ENCODE measurements at places on chromosomes 12 and 14. TPM values are rescaled to one million over a fixed set of nuclear protein-coding genes. Genes with fewer than 3 reads are reported as not detected.
A peak's percentile ranks its signal among the peaks of the same experiment; 100 is the strongest.

Gene PKP2
- polyA plus RNA-seq: 21.3 TPM

Gene CLEC1A
- 3.7 TPM for polyA plus RNA-seq

Gene SLC48A1
- polyA plus RNA-seq: 58.7 TPM

Gene PAN2
- 84.2 TPM for polyA plus RNA-seq

Gene ALKBH2
- polyA plus RNA-seq: 23.9 TPM

Gene NACA
- 2,254 TPM for polyA plus RNA-seq

Gene DIABLO
- 77.9 TPM for polyA plus RNA-seq

Gene ERH
- 300 TPM for polyA plus RNA-seq

Gene PIGH
- polyA plus RNA-seq: 39.5 TPM

Gene CMA1
- not detected for polyA plus RNA-seq

Gene PLXNC1
- polyA plus RNA-seq: 7.5 TPM

- DNase-seq: no peak
These were observed 89.9 kb upstream of the PPP4R3A start for GRCh38 chr14:91599994-91600393.

DNA sequence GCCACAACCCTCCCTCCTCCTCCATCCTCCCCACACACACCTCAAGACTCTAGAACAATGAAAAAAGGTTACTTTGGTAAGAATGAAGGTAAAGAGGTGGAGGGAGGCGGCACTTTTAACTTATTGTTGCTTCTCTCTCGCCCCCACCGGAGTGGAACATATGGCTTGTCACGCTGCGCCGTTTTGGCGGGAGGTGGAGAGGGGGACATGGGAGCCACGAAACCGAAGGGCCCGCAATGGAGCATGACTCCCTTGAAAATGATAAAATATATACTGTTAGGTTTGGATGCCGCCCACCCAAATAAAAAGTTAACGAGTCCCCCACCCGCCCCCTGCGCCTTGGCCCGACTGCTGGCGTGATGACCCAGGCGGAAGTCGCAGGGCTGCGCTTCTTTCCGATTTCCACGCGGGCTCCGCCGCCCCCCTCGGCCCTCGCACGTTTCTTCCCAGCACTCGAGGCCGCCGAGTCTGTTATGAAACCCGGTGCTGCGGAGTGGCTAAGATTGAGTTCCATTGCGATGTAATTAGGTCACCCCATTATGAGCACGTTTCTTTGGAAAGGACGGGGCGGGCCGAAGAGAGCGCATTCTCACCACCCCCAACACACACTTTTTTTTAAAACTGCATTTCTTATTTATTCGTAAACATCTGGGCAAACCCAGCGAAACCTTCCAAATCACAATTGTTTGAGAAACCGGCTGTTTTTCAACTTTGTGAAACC, 1.4 kb upstream of the ZFP36L1 start:
- no peak for DNase-seq

- peak; percentile 35 for DNase-seq
These were observed 310 bp downstream of the BICDL1 start for GRCh38 chr12:119989361-119989730.

- no peak for DNase-seq
These were observed 70.9 kb downstream of the LLPH start for GRCh38 chr12:66059666-66060065.

DNA sequence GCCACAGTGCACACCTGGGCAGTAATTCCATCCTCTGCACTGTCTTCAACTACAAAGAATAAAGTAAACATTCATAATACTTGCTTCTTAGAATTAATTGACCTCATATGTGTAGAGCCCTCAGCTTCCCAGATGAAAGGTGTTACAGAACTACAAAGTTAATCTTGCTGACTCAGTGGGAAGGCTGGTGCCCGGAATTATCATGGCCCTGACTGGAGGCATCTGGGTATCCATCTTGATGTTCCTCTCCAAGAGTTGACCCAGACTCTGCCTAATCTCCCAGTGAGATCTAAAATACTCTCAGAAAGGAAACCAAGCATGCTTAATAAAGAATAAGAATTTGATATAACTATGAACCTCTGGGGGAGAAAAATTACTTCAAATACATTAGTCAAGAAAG, 147.0 kb upstream of the ARID2 start:
- DNase-seq: no peak

DNA sequence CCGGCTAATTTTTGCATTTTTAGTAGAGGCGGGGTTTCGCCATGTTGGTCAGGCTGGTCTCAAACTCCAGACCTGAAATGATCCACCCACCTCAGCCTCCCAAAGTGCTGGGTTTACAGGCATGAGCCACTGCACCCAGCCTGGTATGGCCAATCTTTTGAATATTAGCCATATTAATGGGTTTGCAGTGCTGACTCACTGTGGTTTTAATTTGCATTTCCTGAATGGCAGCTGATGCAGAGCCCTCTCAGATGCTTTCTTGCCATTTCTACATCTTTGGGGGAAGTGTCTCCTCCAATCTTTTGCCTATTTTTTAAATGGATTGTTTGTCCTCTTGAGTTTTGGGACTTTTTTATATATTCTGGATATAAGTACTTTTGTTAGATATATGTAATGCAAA, 55.5 kb upstream of the NPAS3 start:
- DNase-seq: no peak

DNA sequence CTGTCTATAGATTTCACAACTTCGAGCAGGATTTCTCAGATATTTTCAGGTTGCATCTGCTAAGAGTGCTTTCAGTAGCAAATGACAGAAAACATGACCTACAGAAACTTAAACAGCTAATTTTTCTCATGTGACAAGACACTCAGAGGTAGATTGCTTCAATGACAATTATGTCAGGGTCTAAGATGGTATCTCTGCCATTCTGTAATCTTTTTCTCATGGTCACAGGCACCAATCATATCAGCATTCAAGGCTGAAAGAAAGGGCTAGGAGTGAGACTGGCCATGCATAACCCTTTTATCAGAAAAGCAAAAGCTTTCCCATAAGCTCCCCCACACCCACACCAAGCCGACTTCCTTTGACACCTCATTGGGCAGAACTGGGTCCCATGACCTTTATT, 450.5 kb upstream of the FAR2 start:
- no peak for DNase-seq

GRCh38 chr12:68336889-68337303, 4.7 kb upstream of the MDM1 start:
- no peak for DNase-seq

DNA sequence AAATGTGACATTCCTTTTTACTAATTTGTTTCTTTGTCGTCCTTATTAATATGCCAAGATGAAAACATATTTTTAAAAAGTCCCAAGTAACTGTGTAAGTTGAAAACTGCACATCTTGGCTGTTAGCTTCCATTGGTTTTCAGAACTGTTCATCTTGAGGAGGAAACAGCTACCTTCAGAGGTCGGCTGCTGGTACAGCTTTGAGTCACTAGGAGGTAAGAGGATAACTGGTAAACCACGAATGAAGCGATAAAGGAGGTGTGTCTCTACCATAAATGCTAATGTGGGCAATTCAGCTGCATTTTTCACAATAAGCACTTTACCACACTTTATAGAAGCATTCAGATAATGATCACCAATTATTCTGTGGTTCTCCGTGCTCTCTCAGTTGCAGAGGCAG, 137.5 kb upstream of the KRAS start:
- DNase-seq: no peak

DNA sequence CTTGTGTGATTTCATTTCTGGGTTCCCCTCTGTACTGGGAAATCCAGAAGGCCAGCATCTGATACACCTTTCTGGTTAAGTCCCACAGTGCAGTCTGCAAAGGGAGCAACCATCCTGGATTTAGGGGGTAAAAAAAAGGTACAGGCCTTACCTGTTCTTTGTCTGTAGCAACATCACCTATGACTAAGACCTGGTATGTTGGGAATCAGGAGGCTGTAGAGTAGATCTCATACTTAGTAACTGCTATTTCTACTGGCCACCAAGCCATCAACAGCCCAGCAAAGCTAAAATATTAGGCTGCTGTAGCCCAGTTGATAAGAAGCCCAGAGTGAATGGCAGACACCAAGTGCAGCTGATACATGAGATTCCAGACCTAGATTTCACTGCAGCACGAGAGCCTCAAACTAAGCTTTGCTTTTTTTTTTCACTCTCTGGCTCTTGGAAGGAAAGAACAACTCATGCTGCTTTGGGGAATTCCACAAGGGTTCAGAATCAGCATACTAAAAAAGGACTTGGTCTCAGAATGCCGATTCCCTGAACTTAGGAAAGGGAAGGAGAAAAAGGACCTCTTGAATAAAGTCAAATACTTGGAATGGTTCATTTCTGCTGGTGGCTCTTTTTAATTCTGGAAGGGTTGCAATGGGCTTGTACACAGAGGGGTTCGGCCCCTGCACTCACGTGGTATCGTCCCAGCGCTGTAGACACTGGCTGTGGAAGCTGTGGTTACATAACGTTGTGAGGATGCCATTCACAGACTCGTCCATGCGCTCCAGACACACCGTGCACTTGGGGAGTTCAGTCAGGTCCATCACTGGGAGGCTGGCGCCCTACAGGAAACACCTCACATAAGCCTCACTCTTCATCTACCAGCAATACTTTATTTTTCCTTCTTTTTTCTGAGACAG, 20.5 kb downstream of the BRAP start:
- no peak for DNase-seq

DNA sequence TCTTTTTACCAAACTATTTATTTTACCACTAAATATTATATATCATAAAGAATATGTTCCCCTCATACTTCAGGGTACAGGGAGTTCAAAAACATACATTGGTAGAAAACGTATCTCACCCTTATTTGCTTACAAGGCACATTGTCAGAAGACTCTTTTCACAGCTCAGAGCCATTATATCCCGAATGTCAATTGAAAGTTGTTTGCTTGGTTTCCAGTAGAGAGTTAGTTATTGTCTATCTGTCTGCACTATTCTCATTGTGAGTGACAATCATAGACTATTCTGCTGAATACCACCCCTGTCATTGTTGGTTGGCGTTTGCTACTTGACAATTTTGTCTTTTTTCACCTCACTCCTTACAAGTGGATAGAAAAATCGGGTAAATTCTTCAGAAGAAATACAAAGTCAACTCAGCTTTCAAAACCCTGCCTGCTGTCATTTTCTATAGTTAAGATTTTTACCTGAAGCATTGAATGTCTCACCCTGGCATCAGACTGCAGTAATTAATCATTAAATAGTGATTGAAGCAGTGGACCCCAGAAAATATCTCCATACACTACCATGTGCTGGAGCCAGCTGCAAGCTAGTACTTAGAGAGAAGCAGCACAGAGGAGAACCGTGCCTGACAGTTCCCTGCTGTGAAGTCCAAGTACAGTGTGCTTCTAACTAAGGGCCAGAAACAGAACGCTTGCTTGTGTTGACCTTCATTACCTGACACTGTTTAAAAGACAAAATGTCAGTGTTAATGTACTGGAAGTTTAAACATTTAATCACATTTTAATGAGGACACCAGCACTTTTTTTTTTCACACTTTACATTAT, 510.6 kb downstream of the RERGL start:
- no peak for DNase-seq

GRCh38 chr12:29818916-29819623, 35.3 kb upstream of the TMTC1 start:
- no peak for DNase-seq

GRCh38 chr12:72610854-72611358, 338.7 kb downstream of the TRHDE start:
- DNase-seq: no peak
